Left hindlimb (tissue), 1 donor: ENCODE measurements at places on chromosomes 1 and 21.

- DNase-seq: no peak
These were observed 90.1 kb downstream of the DTL start for GRCh38 chr1:212125654-212126053.

- no peak for DNase-seq
These were observed 190.5 kb downstream of the RYR2 start for GRCh38 chr1:237232501-237232900.

DNA sequence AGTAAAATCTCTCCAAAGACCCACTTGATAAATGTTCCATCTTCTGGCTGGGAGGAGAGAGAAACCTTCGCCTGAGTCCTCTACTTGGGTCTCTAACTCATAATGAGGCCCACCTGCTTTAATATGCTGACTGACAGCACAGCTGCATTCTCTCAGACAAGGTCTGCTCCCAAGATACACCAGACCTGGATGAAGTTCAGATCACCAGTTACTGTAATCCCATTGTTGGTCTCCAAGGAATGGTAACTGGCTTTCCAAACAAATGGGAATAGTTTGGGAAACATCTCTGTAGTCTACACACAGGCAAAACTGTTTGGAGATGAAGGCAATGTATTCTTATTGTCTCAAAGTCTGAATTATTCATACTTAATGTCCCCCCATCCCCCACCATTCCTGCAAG is 27.9 kb upstream of the COL24A1 start:
- DNase-seq: no peak

GRCh38 chr1:84689514-84690396 is 506 bp downstream of the SSX2IP start:
- peak; percentile 73 for DNase-seq

- no peak for DNase-seq
These were observed 36.9 kb upstream of the PSMG1 start for GRCh38 chr21:39220150-39220549.

- no peak for DNase-seq
These were observed 2.5 kb downstream of the WLS start for GRCh38 chr1:68229650-68230483.

GRCh38 chr1:163076044-163076443 is 6.9 kb downstream of the RGS4 start:
- DNase-seq: no peak

- no peak for DNase-seq
These were observed 126.5 kb downstream of the NFIA start for GRCh38 chr1:61208831-61209230.
